ENCODE measurements at places on chromosomes 7 and 10. TPM values are rescaled to one million over a fixed set of nuclear protein-coding genes. Genes with fewer than 3 reads are reported as not detected.

The MALRD1 gene
- 0.31 TPM for total RNA-seq

- DNase-seq, result no peak
These were observed 31.3 kb upstream of the DAGLB start for GRCh38 chr7:6479067-6479466.

- DNase-seq, result no peak
These were observed 87.7 kb downstream of the PRKG1 start for GRCh38 chr10:51162002-51162401.

DNA sequence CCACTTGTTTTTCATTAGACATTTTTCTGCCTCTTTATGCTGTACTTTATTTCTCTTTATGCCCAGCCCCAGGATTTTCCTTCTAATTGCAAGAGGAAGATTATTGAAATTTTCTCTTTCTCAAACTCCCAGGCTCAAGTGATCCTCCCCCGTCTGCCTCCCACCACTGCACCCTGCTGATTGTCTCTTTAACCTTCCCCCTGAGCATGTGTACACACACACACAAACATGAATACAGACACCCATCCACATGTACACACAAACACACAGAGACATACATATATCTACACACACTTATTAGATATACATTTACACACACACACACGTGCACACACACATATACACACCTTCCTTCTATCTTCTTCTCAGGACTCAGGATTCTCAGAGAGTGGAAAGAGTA lies 37.3 kb upstream of the MAP3K8 start:
- DNase-seq, result no peak

The C10orf90 gene
- 0.22 TPM for total RNA-seq
